Tongue (tissue), 3 donors: ENCODE measurements at places on chromosomes 6 and 20. TPM values are rescaled to one million over a fixed set of nuclear protein-coding genes. Genes with fewer than 3 reads are reported as not detected.

GRCh38 chr20:9262653-9263194, 193.8 kb downstream of the PLCB4 start:
- DNase-seq: peak; percentile 35

GRCh38 chr6:56347526-56347925, 100.1 kb upstream of the COL21A1 start:
- DNase-seq: no peak

GRCh38 chr6:33744001-33744848, 2.5 kb downstream of the IP6K3 start:
- DNase-seq: peak; percentile 89

DNA sequence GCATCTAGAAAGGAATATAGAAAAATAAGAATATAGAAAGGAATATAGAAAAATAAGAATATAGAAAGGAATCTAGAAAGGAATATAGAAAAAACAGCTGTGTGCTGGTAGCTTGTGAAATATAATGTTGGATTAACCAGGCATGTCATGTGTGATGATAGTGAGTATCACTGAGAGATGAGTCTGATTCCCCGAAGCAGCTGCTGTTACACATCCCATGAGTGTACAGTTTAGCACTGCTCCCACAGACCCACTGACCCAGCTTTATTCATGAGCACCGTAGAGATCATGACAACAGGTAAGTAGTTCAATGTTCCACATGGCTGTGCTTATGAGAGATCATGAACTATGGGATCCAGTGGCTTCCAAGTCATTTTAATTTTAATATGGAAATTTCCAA, 64.8 kb downstream of the SLC22A3 start:
- DNase-seq: no peak

Gene BNIP5
- total RNA-seq: not detected

DNA sequence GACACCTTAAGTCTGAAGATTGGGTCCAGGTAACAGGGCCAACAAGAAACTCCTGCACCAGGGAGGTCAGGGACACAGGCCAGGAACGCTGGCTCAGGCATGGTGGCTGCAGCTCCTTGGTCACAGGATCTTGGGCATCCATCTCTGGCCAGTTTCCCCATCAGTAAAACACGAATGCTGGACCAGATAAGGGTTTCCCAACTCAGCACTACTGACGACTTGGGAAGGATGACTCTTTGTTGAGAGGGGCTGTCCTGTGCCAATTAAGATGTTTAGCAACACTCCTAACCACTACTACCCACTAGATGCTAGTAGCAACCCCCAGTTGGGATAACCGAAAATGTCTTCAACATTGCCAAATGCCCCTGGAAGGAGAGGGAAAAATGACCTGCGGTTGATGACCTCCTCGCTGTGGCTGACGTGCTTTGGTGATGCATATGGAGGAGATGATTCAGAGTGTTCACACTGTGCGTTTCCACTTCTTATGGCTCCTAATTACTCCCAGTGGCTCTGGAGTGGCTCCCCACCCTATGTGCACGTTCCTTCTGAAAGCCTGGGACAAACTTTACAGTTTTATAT, 261.9 kb downstream of the CDH26 start:
- no peak for DNase-seq

GRCh38 chr6:16933961-16934360, 167.9 kb upstream of the STMND1 start:
- DNase-seq: peak; percentile 67

Gene MRAP2
- total RNA-seq: 32.9 TPM

DNA sequence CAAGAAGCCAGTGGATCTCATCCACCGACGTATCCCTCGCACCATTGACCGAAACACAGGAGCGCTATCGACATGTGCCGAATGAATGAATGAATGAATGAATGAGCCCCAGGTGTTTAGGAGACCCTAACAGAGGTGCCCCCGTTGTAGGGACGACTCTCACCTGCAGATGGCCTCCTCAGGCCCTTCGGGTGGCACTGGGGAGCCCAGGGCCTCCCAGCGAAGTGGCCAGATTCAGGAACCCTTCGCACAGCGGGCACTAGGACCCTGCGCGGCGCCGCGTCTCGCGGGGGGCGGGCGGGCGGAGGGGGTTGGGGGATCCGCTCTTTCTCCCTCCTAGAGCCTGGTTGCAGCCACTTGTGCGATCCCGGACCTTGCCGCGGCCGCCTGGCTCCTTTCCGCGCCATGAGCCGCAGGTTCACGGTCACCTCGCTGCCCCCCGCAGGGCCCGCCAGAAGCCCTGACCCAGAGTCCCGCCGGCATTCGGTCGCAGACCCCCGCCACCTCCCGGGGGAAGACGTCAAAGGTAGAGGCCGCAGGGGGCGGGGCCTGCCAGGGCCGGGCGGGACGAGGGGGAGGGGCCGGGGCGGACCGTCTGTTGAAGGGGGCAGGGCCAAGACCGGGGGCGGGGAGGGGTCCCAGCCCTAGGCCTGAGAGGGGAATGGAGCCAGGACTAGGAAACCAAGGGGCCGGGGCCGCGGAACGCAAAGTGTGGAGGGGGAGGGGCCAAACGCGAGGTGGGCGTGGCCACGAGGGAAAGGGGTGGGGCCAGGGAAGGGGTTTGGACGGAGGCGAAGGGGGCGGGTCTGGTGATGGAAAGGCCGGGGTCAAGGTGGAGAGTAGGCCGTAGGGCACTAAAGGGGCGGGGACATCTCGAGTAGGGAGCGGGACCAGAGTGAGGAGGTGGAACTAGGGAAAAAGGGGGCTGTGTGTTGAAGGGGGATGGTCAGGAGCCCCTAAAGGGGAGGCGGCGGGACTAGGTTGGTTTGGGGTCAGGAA, 7.4 kb upstream of the SLC12A5 start:
- no peak for DNase-seq

- no peak for DNase-seq
Observed at GRCh38 chr6:139483079-139483478, 108.6 kb upstream of the CITED2 start.

Gene SNPH
- total RNA-seq: 5.7 TPM

Gene RHAG
- 3.0 TPM for total RNA-seq

GRCh38 chr6:107186047-107186446, 70.7 kb upstream of the BEND3 start:
- no peak for DNase-seq

DNA sequence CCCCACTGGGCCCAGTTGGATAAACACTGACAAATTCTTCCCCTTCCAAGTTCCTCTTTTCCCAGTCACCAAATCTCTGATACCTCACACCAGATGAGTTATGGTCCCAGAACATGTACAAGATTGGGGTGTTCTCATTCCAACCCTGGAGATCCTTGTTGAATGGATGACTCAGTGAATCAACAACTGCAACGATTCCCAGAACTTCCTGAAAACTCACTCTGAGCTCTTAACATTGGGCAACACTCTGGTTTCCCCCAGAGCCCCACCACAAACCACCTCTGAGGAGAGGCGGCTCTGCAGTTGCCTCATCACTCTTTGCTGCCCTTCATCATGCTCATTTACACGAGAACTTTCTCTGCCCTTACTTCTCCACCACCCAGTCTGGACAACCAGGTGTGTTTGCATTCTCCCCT, 115.2 kb downstream of the MRPL14 start:
- no peak for DNase-seq

Gene CD40
- 3.3 TPM for total RNA-seq

GRCh38 chr6:153131037-153131981, at the start of gene RGS17:
Gene RGS17 (minus strand): TSS chr6:153131282. CDS start chr6:153044018, 87,264 bp downstream.
- DNase-seq: peak; percentile 92

- DNase-seq: peak; percentile 77
Observed at GRCh38 chr6:133644892-133645619, 243.9 kb upstream of the TCF21 start.

DNA sequence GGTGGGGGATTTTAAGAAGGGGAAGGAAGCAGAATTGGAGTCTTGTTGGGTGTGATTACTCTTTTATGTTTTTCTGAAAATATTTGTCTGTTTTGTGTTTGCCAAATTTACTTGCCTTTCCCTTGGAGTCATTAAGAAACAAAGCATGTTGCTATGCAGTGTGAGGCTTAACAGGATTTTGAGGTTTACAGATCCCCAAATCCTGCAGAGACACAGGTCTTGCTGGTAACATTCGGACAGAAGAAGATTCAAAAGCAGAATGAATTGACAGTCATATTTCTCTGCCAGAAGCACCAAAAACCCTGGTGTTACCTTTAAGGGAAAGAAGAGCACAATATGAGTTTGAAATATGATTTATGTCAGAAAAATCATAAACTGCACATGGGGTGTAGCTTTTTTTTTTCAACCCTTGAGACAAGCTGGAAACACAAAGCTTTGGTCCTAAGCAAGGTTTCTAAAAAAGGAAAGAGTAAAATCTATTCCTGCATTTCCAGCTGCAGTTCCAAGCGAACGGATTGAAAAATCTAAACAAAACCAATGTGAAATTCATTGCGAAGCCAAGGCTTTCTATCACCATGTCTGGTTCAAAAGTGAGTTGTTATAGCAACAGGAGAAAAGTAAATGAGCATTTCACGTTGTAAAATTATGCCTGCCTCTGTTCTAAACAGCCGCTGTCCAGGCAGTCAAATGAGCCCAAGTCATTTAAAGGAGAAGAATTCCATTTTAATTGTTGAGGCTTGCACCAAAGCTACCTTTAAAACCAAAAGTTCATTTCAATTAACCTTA, 358.9 kb upstream of the SASH1 start:
- DNase-seq: peak; percentile 90
